ENCODE measurements at places on chromosomes 1 and 21. TPM values are rescaled to one million over a fixed set of nuclear protein-coding genes. Genes with fewer than 3 reads are reported as not detected.

GRCh38 chr1:157403203-157403602, 149.1 kb downstream of the FCRL5 start:
- H3K27me3 ChIP-seq = no peaks in the 10 kb centered on the region
- no peaks in the 10 kb centered on the region for H3K4me1 ChIP-seq
- H3K27ac ChIP-seq = no peak overlapping the region
- H3K4me3 ChIP-seq = no peak overlapping the region

Gene ATP8B2
- total RNA-seq = 75.9 TPM

DNA sequence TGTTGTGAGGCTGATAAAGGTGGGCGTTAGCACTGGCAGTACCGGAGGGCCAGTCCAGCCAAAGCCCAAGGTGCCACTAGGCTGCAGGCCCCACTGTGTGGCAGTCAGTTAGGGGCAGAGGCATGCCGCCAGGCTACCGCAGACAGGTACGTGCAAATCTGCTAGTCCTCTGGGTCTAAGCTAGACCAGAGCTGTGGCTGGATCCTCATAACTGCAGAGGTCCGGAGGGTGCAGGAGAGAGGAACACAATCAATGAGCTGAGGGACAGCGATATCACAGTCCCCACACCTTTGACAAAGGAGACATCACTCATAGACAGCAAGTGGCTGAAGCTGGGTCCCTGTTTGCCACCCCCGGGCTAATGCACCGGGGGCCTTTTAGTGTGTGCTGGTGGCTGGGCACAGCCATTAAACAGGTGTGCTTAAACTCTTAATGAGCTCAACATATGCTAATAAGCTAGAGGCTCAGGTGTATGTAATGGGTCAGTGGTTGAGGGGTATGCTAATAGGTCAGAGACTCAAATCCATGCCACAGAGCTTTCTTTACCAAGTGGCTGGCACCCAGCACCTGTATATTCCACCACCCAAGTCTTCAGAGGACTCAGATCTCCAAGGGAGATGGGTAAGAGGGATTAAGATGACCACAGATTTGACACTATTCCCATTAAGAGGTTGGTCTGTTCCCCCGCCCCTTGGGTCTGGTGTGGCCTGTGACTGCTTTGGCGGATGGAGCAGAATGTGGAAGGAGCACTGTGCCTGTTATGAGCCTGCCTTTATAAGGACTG, 82.0 kb downstream of the GLIS1 start:
- no peaks in the 10 kb centered on the region for H3K4me1 ChIP-seq
- H3K4me3 ChIP-seq = no peak overlapping the region
- DNase-seq = no peak

DNA sequence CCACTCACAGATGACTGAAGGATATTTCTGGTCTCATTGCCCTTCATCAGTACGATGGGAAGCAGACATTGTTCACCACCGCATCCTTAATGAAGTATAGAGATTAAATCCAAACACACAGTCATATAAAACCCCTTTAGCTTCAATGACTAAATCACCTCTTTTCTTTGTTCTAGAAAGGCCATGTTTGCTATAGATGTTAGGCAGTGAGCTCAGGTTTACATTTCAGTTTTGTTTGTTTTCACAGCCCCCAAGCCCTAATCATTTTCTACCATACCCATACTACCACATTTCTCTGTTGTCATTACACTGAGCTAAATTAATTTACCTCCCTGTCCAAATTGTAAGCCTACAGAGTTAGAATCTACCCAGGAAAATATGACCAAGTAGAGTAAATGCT, 385.1 kb downstream of the NTNG1 start:
- H3K27me3 ChIP-seq = no peaks in the 10 kb centered on the region
- H3K36me3 ChIP-seq = no peaks in the 10 kb centered on the region
- no peak overlapping the region for H3K4me3 ChIP-seq
- no peak for DNase-seq

Gene IL12RB2
- not detected for total RNA-seq

- DNase-seq = no peak
- peak overlapping the region; percentile 63 for H3K27ac ChIP-seq
- H3K27me3 ChIP-seq = no peaks in the 10 kb centered on the region
- peaks cover 15% of the 10 kb centered on the region for H3K4me1 ChIP-seq
Measured at GRCh38 chr1:181135437-181135731, 46.9 kb downstream of the IER5 start.

Gene USH2A
- total RNA-seq = not detected

Gene SLC5A3
- 19.5 TPM for total RNA-seq

Gene HMCN1
- total RNA-seq = 92.9 TPM

DNA sequence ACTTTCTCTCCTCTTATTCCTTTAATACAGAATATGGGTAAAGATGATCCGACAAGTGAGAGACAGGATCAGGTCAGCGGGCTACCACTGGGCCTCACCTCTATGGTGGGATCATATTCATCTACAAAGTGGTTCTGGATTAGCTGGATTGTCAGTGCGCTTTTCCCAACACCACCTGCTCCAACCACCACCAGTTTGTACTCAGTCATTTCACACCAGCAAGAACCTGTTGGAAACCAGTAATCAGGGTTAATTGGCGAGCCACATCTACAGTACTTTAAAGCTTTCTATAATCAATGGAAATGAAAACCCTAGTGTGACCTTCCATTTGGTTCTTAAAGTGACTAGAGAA, 643 bp downstream of the NRAS start:
- peak overlapping the region; percentile 74 for H3K27ac ChIP-seq
- H3K4me1 ChIP-seq = peaks cover 10% of the 10 kb centered on the region
- no peak for DNase-seq
- H3K4me3 ChIP-seq = peak overlapping the region; percentile 80

DNA sequence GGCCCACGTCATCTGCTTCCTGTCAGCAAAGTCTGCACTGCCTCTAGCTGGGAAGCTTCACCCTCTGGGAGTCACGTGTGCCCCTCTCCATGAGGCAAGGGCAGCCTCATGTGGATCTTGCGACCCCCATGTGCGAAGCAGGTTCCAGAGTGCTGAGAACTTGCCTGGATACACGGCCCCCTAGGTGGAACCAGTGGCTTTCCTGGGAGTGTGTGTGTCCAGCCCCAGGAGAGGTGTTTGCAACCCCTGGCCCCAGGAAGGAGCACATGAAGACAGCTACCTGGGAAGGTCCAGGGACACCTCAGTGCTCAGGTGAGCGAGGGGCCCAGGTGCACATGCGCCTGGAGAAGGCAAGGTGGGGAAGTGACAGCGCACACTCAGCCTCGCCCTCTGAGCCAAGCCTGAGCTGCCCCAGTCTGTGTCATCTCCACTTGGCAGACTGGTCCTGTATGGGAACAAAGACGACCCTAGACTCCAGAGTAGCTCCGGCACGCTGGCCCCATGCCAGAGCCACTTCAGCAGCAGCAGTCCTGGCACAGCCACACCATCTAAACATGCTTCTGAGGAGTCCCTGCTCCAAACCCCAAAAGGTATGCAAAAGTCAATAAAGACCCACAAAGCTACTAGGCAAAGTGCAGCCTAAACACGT, 8.9 kb downstream of the LSS start:
- H3K4me3 ChIP-seq = no peak overlapping the region
- DNase-seq = no peak

DNA sequence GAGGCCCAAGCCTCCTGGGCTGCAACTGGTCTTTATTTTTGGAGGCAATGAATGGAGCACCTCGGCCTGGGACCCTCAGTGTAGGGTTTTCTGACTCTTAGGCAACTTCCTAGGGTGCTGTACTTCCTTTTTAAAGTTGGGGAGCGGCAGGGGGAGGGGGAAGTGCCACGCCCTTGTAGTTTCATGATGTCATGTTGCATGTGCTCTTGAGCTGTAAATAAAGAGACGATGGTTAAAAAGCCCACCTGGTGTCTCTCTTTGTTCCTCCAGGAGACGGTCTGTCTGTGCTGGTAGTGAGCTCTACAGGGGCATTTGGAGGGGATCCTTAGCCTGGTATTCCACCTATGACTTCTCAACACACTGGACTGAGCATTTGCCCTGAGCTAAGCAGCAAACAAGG, 10.3 kb upstream of the AGTRAP start:
- no peaks in the 10 kb centered on the region for H3K36me3 ChIP-seq
- H3K4me1 ChIP-seq = no peaks in the 10 kb centered on the region
- no peak overlapping the region for H3K4me3 ChIP-seq
- no peak for DNase-seq
- H3K27me3 ChIP-seq = no peaks in the 10 kb centered on the region
- no peak overlapping the region for H3K27ac ChIP-seq

DNA sequence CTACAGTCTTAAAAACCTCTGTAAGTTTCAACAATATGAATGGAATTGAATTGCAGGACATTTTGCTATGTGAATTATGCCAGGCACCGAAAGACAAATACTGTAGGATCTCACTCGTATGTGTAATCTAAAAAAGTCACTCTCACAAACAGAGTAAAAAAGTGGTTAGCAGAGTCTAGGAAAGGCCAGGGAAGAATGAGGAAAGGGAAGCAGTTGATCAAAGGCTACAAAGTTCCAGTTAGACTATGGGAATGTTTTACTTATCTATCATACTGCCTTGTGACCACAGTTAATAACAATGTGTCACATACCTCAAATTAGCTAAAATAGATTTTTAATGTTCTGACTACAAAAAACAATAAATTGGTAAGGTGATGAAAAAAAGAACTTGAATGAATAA, 565.4 kb upstream of the BRINP3 start:
- H3K4me1 ChIP-seq = no peaks in the 10 kb centered on the region
- H3K4me3 ChIP-seq = no peak overlapping the region
- no peaks in the 10 kb centered on the region for H3K36me3 ChIP-seq
- no peak overlapping the region for H3K27ac ChIP-seq
- H3K27me3 ChIP-seq = no peaks in the 10 kb centered on the region
- DNase-seq = no peak

GRCh38 chr1:223500560-223501425, 107.6 kb downstream of the CCDC185 start:
- H3K4me1 ChIP-seq = no peaks in the 10 kb centered on the region
- no peaks in the 10 kb centered on the region for H3K36me3 ChIP-seq
- no peak overlapping the region for H3K4me3 ChIP-seq
- DNase-seq = peak; percentile 16
- H3K27ac ChIP-seq = no peak overlapping the region

DNA sequence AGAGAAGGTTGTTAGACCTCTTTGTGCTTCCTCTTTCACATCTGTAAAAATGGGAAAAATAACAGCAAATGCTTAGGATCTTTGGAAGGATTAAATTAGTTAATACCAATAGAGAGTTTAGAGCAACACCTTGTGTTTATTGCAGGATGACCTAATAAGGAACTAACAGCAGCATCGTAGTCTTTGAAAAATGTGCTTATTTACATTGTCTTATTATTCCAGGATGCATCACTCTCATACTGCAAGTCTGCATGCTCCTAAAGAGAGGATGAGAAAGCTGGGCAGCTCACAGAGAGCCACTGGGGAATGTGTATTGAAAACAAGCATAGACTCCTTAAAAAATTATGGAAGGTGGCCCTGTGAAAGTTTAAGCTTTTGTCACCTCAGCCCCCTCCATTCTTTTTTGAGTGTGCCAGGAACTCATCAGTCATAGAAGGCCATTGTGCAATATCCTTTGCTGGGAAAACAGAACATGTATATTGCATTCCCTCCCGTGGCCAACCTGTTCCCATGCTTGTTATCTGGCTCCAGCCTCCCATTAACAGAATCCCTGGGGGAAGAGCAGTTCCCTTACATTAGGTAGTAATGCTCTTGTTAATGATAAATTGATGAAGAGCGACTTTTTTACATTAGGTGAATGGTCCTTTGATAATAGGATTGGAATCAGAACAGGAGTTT, 180.7 kb downstream of the ZNF326 start:
- no peaks in the 10 kb centered on the region for H3K4me1 ChIP-seq
- H3K27me3 ChIP-seq = no peaks in the 10 kb centered on the region
- H3K27ac ChIP-seq = no peak overlapping the region
- no peak for DNase-seq
- H3K4me3 ChIP-seq = no peak overlapping the region

DNA sequence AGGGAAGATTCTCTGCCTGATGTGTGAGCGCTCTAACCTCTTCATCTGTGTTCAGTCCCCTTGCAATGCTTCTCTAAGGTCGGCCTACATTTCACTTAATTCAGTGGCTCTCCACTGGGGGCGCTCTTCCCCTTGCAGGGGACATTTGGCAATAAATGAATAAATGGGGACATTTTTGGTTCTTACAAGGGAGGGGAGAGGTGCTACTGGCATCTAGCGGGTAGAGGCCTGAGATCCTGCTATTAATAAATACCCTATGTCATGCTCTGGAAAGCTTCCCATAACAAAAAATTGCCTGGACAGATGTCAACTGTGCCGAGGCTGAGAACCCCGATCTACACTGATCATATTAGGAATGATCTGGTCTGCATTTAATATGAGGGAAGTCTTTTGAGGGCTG, 25.9 kb upstream of the DNAJC11 start:
- no peak overlapping the region for H3K4me3 ChIP-seq
- H3K36me3 ChIP-seq = no peaks in the 10 kb centered on the region
- no peak for DNase-seq
- H3K4me1 ChIP-seq = no peaks in the 10 kb centered on the region
- H3K27ac ChIP-seq = no peak overlapping the region
- no peaks in the 10 kb centered on the region for H3K27me3 ChIP-seq

- no peaks in the 10 kb centered on the region for H3K27me3 ChIP-seq
- DNase-seq = peak; percentile 40
- no peaks in the 10 kb centered on the region for H3K36me3 ChIP-seq
- peak overlapping the region; percentile 12 for H3K4me3 ChIP-seq
- H3K4me1 ChIP-seq = peaks cover 7% of the 10 kb centered on the region
- H3K27ac ChIP-seq = no peak overlapping the region
Measured at GRCh38 chr1:153261281-153262069, 2.0 kb downstream of the LORICRIN start.

- no peaks in the 10 kb centered on the region for H3K36me3 ChIP-seq
- no peak for DNase-seq
- H3K27ac ChIP-seq = no peak overlapping the region
- H3K4me1 ChIP-seq = no peaks in the 10 kb centered on the region
Measured at GRCh38 chr1:185373813-185374529, 56.9 kb upstream of the IVNS1ABP start.

Gene SPRR1A
- total RNA-seq = not detected

DNA sequence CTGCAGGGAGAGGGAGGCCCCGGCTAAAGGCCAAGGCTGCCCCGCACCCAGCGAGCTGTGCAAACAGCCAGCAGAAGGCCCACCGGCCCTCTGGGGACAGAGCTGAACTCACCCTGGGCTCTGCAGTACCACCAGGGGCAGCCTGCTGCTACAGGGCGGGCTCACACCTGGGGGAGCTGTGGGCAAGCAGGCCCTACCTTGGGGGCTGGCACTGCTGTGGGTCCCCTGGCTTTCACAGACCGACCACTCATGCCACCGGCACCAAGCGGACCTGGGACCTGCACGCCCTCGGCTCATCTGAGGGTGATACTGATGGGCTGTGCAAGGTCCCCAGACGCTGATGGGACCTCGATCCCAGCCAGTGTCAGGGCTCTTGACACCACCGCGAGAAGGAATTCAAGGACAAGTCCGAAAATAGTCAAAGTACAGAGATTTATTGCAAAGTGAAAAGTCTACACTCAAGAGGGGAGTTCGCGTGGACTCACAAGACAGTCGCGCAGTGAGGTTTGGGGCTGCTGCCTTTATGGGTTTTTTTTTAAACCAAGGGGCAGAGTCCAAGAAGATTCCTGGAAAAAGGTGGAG, 61.0 kb upstream of the ADARB1 start:
- no peaks in the 10 kb centered on the region for H3K27me3 ChIP-seq
- H3K36me3 ChIP-seq = no peaks in the 10 kb centered on the region
- peaks cover 3% of the 10 kb centered on the region for H3K4me1 ChIP-seq
- no peak overlapping the region for H3K27ac ChIP-seq

Gene MAN1C1
- total RNA-seq = 31.1 TPM

- no peak for DNase-seq
- no peak overlapping the region for H3K27ac ChIP-seq
- no peak overlapping the region for H3K4me3 ChIP-seq
- no peaks in the 10 kb centered on the region for H3K27me3 ChIP-seq
Measured at GRCh38 chr1:10802944-10803715, 6.7 kb upstream of the CASZ1 start.

Gene KRTAP19-1
- total RNA-seq = not detected

GRCh38 chr1:20413776-20414140, 72.3 kb downstream of the CAMK2N1 start:
- H3K27ac ChIP-seq = no peak overlapping the region
- no peaks in the 10 kb centered on the region for H3K4me1 ChIP-seq
- no peaks in the 10 kb centered on the region for H3K36me3 ChIP-seq
- H3K4me3 ChIP-seq = no peak overlapping the region

Gene ADCY10
- total RNA-seq = 1.2 TPM

All from uterus (tissue), 4 donors.